ENCODE measurements at places on chromosomes 7 and 10.

DNA sequence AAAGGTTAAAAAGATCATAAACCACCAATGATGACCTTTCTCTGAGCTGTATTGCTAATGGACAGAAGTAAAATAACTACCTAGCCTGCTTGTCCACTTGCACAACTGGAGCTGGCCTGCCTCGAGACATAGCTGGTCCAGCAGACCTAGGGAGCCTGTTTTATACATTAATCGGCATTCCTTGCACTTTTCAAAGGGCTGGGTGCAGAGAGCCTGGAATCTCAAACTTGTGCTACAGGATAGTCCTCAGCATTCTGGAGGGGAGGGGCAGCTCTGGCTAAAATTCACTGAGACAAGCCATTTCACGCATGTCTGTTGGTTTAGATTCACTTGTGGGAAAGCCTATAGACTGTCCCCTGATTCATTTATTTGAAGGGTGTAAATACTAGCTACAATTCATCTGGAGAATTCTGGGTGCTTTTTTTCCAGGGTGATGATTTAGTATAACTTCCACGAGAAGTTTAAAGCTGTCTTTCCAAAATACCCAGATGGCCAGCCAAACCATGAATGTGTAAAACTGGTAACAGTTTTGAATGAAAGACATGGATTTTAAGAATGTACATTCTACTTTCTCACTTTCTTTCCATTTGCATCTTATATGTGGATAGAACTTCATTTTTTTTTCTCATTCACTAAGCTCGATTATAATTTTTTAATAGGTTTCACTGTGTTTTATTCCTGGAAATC, 389.4 kb downstream of the KCNMA1 start:
- no peak for DNase-seq

GRCh38 chr7:87146740-87147386, 5.4 kb upstream of the DMTF1 start:
- DNase-seq = no peak

DNA sequence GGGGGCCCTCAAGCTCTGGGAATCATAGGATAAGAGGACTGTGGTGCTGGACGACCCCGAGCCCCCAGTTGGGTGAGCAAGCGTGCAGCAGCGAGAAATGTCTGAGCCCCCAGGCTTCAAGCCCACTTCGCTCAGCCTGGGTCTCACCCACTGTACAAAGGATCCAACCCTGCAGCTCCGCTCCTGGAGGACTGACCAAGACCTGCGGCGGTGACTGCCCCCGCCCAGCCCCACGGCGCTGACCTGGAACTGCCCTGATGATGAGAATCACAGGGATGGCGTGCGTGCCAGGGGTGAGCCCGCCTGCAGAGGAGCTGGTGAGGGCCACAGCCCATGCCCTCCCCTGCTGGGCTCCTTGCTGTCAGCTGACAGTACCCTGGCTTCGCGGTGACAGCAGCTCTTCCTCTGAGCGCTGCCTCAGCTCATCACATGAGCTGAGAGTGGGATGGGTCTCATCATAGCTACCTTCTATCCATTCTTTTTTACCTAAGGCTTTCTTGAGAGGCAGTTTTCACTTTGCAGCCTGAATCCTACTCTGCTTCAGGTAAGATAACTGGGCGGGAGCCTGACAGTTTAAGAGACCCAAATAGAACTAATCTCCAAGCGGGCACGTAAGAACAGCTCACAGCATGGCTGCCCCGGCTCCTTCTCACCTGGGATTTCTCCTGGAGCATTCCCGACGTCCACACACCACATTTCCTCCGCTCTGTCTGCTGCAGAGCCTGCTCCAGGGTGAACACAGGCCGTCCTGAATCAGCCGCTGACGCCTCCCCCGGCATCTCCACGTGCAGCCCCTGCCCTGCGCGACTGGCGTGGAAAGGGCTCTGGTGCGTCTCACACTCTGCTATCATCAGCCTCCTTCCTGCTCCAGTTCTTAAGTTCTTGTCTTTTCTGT, 329.9 kb downstream of the PTPRN2 start:
- no peak for DNase-seq

DNA sequence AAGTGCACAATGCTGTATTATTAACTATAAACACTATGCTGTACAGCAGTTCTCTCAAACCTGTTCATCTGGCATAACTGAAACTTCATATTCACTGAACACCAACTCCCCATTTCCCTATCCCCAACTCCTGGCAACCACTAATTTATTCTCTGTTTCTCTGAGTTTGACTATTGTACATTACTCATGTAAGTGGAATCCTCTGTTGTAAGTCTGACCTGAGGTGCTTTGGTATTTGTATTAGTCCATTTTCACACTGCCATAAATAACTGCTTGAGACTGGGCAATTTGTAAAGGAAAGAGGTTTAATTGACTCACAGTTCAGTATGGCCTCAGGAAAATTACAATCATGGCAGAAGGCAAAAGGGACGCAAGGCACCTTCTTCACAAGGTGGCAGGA, 266.3 kb downstream of the PPP1R3A start:
- no peak for DNase-seq

DNA sequence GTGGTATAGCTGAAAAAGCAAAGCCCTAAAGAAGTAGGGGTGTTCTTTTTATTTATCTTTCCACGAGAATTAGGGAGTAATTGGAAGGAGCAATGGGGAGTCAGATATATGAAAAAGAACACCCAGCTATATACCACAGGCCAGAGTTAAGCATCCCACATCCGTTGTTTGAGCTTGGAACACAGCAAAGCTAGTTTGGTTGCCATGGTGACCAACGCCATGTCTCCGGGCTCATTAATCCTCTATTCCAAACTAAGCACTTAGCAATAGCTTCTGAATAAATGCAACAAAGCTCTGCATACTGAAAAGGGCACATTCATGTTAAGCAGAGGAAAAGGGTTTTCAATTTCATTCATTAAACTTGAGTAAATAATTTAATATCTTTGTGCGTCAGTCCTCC, 23.5 kb downstream of the ASB4 start:
- no peak for DNase-seq

DNA sequence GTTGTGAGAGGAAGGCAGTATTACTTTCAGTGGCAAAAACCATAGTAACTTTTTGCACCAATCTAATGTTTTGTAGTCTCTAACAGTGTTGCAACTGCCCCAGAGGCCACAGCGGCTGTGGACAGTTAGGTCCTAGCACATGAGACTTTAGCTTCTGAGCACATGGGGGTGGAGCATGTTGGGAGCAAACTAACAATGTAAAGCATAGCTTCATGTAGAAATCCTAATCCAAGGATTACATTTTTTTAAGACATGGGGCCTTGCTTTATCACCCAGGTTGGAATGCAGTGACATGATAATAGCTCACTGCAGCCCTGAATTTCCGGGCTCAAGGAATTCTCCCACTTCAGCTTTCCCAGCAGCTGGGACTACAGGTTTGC, 49.0 kb downstream of the LAMB1 start:
- DNase-seq = no peak
